ENCODE measurements at places on chromosomes 5 and 9. TPM values are rescaled to one million over a fixed set of nuclear protein-coding genes. Genes with fewer than 3 reads are reported as not detected.

The PKD2L2 gene
- total RNA-seq: not detected

The MARVELD2 gene
- total RNA-seq: 1.3 TPM

The DNAH5 gene
- total RNA-seq: 0.13 TPM

The IL31RA gene
- 0.26 TPM for total RNA-seq
